ENCODE measurements at places on chromosomes 5 and 9.

DNA sequence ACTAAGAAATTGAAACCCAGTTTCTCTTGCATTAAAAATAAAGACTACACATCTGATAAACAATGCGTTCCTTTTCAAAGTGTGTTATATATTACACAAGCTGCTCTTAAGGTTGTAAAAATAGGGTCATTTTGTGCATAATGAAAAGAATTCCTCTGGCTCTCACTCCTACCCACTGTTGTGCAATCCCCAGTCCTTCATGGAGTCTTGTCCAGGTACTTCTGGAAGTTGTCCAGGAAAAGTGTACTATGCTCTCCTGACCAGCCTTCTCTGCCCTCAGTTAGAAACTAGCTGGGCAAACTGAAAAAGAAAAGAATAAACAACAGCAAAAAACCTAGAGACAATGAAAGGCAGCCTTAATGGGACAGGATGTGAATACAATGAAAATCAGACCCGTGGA, 345.5 kb upstream of the PAPPA start:
- no peak for DNase-seq

DNA sequence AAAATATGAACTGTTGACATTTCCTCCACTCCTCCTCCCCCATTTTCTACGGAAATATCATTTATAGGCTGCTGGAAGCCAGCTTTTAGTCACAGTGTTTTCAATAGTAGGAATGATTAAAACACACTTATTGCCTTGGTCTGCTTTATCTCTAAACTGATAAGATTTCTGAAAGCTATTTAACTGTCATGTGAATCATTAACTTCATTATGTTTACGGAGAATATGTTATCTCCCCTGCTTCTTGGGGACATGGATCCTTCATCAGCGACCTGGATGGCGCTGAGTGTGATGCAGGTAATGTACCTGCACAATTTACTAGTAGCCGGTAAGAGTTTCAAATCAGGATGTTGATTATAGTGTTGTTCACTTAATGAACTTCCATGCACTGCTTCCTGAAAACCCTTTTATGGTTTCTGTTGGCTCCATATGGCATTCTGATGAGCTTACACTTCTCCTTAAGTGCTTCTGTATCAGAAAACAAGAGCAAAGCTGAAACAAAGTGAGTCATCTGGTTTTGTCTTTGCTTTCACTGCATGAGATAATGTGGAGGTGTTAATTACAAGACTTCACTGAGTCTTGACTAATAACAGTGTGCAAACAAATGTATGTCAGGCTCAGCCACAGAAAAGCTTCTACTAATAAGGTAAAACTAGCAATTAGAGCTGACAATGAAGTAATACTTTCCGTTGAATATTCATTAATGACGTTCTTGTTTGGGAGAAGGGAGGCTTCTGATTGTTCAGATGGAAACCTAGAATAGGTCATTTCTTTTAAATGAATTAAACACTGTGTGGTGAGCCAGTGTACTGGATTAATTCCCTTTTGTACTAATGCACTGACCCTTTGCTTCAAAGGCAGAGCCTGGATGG, 162.4 kb upstream of the ZNF608 start:
- DNase-seq, result no peak

DNA sequence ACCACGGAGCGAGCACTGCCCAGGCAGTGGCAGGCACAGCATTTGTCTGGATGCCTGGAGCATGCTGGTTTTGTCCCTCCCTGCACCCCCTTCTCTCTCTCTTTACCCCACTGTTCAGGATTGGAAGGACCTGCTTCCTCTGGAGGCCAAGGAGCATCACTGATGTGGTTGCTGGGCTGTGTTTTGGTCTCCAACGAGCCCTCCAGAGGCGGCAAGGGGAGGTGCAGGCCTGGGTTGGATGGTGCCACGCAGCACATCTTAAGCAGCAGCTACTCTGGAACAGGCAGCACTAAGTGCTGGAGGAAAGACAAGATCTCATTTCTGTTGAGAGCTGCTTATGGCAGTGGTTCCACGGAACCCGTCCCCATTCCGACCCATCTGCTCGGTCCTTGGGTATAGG, 139.6 kb downstream of the CMYA5 start:
- no peak for DNase-seq

DNA sequence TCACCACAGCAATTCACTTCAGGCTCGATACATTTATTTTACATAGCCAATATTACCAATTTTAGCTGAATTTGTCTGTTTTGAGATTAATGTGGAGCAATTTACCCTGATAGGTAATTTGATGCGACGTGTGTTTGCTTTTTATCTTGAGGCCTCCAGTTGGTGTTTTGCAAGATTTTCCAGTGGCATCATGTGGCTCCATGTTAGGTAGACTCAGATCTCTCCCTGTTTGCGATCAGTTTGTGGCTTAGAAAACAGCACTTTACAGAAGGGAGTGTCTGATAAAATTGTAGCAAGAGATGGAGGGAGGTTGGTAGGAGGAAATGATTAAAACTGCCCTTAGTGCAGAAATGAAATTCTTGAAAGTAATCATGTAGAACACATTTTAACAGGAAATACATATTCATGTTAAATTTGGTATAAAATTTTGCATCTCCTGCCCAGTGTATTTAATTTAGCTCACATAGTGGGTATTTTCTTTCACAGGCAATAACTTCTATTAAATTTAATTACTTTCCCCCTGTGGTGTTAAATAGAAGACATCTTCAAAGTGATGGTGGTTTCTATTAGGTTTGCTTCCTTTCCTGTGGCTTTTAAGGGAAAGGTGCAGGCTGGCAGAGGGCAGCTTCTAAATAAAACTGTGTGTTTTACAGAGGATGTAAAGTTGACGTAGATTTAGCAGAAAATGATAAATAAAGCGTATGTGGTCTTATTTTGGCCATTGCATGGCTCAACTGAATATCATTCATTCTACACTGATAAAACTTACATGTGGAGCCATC, 135.8 kb downstream of the KDM4C start:
- no peak for DNase-seq

GRCh38 chr9:131028221-131028884, 19.4 kb downstream of the LAMC3 start:
- no peak for DNase-seq

DNA sequence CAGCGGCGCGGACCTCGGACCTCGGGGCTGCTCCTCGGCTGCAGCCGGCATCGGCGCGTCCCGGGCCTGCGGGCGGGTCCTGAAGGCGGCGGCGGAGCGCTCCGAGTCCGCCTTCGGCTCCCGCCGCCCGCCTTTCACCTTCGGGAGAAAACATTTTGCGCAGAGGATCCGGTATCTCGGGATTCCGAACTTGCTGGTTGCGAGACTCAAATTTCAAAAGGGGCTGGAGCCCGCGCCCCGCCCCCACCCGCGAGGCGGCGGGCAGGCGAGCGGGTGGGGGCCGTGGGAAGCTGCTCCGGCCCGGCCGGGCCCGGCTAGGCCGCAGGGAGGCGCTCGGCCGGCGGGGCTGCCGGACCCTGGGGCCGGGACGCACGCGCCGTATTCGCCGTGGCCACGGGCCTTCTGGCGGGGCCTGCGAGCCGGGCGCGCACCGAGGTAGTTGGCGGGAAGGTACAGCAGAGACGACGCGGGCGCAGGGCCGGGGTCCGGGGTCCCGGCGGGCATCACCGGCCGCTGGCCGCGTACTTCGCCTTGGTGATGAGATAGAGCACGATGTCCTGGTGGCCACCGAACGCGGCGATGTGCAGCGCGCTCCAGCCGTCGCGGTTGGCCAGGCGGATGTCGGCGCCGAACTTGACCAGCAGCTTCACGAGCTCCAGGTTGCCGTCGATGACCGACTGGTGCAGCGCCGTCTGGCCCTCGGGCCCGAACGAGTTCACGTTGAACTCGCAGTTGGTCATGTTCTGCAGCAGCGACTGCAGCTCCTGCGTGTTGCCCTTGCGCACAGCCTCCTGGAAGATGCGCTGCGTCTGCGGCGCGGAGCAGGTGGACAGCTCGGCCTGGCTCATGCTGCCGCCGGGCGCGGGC, 757 bp downstream of the NRARP start:
- DNase-seq, result no peak

DNA sequence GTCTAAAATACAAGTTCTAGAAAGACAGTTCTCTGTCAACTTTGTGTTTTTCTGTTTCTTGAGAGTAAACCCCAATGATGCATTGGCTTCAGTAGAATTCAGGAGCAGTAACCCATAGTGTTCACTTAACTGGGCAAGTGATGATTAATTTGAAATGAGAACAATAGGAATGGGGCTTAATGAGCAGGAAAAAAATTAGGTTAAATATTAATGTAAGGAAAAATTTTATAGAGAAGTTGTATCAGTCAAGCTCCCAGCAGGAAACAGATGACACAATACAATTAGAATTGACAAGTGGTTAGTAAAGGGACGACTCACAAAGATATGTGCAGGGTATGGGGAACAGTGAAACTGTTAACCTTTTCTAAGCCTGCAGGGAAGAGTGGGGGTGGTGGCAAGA, 38.2 kb downstream of the ENTREP1 start:
- no peak for DNase-seq

DNA sequence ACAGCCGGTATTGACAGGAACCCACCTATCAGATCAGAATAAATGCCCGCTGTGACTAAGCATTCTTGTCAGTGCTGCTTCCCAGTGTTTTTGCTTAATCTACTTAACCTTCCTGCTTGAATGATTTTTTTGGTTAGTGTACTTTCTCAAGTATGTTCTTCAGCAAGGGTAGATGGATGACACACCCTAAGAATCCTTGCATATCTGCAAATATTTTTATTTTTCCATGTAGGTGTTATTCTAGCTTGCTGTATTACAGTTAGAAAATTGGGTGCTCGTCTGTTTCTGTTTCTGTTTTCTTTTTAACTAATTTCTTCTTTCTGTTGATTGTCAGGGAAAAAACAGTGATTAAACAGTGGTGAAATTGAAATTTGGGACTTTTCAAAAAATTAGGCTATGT, 64.5 kb downstream of the SEC61B start:
- DNase-seq, result no peak

GRCh38 chr9:26956860-26957233, 635 bp downstream of the IFT74 start:
- no peak for DNase-seq

DNA sequence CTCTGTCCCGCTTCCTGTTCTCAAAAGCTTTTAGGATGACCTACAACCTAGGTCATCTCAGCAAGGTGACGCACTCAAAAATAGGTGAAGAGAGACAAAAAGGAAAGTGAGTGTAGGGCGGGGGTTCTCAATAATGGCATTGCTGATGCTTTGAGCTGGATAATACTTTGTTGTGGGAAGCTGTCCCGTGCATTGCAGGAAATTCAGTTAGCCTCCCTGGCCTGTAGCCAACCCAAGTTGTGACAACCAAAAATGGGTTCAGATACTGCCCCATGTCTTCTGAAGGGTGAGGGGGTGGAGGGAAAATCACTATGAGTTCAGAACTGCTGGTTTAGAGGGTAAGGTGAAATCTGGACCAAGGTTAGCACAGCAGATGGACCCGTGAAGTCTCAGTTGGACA, 151.4 kb downstream of the MAST4 start:
- no peak for DNase-seq

DNA sequence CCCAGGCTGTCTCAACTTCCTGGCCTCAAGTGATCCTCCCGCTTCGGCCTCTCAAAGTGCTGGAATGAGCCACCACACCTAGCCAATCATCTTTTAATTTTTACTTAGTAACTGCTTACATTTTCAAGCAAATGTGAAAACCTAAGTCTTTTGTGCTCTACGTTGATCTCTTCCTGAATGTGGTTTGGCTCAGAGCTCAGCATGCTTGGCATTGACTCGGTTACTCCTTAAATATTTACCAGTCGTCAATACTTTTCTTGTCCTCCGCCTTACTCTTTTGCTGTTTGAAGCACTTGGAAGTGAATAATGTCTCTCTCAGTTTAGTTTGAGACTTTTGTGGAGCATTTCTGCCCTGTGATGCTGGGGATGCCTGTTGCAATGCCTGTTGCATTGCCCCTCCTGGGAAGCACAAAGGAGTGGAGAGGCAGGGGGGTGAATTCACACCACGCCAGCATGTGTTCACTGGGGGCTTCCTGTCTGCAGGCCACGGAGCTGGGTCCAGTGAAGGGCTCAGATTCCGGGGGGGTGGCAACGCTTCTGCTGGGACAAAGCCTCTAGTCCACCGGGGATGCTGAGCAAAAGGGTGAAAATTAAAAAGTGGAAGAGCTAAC, 13.1 kb upstream of the TENT4A start:
- no peak for DNase-seq

- no peak for DNase-seq
Observed at GRCh38 chr9:19028835-19029451, 4.1 kb downstream of the SAXO1 start.

- no peak for DNase-seq
Observed at GRCh38 chr9:105373723-105374122, 74.1 kb upstream of the FSD1L start.

GRCh38 chr5:158958021-158958994, 141.4 kb downstream of the EBF1 start:
- no peak for DNase-seq

GRCh38 chr9:35958104-35958837, at the start of gene OR2S2:
Gene OR2S2 (minus strand): TSS chr9:35958154. CDS start chr9:35958098, 56 bp downstream.
- DNase-seq, result no peak

DNA sequence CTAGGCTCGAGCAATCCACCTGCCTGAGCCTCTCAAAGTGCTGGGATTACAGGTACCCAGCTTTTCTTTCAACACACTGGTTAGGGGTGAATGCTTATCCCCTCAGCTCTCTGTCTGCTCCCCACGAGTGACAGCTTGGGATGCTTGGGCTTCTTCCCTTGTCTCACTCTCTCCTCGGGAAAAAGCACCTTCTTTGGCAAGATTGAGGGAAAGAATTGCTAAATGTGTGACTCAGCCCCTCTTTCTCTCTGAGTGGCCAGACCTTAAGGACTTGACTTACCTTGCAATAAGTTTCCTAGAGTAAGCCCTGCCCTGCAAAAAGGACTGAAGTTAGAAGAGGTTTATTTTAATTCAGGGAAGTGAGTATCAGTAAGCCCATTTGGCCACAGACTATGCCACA, 68.1 kb upstream of the ERBIN start:
- DNase-seq, result no peak

Measured in activated CD8-positive, alpha-beta memory T cell treated with anti-CD3 and anti-CD28 coated beads for 1 hour (primary cell).